ENCODE measurements at places on chromosomes 16 and 17.

GRCh38 chr17:33342025-33342424, 48.9 kb upstream of the ASIC2 start:
- DNase-seq, result no peak

- no peak for DNase-seq
Observed at GRCh38 chr17:58176200-58176599, 9.4 kb downstream of the OR4D2 start.

DNA sequence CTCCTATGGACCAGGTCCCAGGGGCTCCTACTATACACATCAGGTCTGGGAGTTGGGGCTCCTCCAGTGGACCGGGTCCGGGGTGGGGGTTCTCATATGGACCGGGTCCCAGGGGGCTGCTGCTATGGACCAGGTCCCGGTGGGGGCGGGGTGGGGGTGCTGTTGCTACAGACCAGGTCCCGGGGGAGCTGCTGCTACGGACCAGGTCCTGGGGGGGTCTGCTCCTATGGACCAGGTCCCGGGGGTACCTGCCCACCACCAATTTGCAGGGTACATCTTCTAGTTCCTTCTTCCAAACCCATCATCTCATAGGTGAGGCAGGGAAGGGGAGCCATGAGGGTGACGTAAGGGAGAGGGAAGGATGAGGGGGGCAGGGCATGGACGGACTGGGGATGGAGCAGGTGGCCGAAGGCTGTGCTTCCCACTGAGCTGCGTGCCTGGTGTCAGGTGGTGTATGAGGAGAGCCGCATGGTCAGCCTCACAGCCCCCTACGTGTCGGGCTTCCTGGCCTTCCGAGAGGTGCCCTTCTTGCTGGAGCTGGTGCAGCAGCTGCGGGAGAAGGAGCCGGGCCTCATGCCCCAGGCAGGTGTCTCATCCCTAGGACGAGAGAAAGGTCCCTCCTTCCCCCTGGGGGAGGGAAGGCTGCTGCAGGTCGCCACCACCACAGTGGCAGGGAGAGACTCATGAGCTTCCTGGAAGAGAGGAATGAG, 6.6 kb downstream of the ENDOV start:
- DNase-seq, result no peak

GRCh38 chr16:85789773-85790172, 9.6 kb downstream of the EMC8 start:
- no peak for DNase-seq

- DNase-seq, result no peak
Observed at GRCh38 chr17:62923258-62924150, 42.5 kb upstream of the TANC2 start.

DNA sequence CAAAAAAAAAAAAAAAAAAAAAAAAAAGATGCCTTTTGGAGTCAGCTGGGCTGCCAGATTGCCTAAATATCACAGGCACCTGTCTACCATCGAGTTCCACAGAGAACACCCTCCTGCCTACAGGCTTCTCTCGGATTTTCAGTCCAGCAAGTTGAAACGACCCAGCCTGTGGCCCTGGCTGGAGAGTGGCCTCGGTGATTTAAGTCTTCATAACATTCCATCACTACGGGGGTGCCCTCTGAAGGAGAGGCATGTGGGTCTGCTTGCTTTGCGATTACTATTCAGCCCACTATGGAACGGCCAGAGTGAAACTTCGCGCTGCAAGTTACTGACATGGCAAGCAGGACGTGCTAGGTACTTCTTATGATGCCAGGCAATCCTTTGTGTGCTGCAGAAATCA, 42.8 kb downstream of the MARCHF10 start:
- no peak for DNase-seq

DNA sequence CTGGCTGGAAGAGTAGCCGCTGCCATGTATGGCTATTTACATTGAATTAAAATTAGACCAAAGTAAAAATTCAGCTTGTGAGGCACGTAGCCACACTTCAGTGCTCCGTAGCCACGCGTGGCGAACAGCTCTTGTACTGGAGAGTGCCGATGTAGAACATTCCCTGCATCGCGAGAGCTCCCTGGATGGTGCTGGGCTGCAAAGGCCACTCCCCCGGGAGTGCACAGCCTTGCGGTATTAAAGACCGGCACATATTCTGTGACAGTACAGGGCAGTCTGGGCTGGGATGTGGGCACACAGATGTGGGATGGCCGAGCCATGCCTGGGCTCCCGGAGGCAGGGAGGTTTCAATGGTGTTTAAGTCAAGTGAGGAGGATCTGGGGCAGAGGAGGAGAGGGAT, 102.2 kb downstream of the CMIP start:
- no peak for DNase-seq

Data from Daoy (cell line).